ENCODE measurements at places on chromosomes 11 and 22. TPM values are rescaled to one million over a fixed set of nuclear protein-coding genes. Genes with fewer than 3 reads are reported as not detected.

PAX6 gene
- total RNA-seq: not detected

SCGB1C1 gene
- total RNA-seq: not detected

SGSM1 gene
- total RNA-seq: not detected

RIMBP3B gene
- 0.30 TPM for total RNA-seq

TTC36 gene
- total RNA-seq: not detected

ARSA gene
- 17.4 TPM for total RNA-seq

OR4X2 gene
- not detected for total RNA-seq

CDCA5 gene
- 26.2 TPM for total RNA-seq

PATE4 gene
- total RNA-seq: not detected

TEAD1 gene
- total RNA-seq: 52.3 TPM

CFL1 gene
- 2,183 TPM for total RNA-seq
